ENCODE measurements at places on chromosomes 7 and 10. TPM values are rescaled to one million over a fixed set of nuclear protein-coding genes. Genes with fewer than 3 reads are reported as not detected.

DNA sequence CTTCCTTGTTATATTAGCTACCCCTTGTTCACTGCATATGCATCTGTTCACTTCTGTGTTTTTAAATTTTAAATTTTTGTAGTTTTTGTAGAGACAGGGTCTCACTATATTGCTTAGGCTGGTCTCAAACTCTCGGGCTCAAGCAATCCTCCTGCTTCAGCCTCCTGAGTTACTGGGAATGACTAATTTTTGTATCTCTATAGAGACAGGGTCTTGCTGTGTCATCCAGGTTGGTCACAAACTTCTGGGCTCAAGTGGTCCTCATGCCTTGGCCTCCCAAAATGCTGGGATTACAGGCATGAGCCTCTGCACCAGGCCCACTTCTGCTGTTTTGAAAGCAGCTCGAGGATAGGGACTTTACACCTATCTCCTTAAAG, 64.6 kb downstream of the PRTFDC1 start:
- no peak for DNase-seq

DNA sequence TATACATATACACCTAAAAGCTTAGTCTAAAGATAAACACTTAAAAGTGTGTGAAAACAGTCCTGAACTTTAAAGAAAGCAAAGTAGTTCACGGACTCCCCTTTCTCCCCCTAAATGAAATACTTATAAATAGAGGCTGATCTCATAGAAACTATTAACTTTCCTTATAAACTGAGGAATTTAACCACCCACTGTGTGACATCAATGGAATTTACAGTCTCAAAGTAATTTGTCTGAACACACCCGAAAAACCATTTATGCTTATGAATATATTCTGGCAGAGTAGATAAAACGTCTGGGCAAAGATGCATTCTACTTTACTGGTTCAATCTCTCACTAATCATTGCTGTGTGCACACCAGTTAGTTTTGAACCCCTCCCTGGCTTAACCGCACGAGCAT, 181.8 kb upstream of the DGKB start:
- DNase-seq = no peak

GRCh38 chr7:39248692-39249090, 271.0 kb downstream of the POU6F2 start:
- no peak for DNase-seq

DNA sequence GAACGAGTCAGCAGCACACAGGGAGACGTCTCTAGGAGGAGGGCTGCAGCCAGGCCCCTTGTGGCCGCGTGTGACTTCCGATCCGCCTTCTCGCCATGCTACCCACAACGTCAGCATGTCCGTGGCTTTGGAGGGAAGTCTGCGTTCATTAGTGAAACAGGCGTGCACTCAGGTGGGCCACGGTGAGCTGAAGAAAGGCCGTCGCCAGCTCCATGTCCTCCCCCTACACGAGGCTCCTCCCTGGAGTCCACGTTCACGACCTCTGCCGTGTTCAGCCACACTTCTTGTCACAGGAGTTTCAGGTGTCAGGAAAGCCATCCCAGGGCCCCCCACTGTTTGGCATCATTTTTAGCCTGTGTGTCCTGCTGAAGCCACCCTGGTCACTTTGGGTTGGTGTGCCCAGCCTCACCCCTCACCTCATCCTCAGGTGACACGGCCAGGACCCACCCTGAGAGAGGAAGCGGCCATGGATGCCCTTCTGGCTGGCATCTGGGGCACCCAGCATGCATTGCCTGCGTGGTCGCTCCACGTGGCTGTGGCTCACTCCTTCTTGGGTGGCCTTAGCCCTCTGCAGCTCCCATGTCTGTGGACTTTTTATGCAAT, 310.6 kb upstream of the SHH start:
- DNase-seq = no peak

- no peak for DNase-seq
Measured at GRCh38 chr7:30434140-30434799, 44.3 kb downstream of the NOD1 start.

RBM20 gene
- 1.0 TPM for total RNA-seq

CPA5 gene
- total RNA-seq = not detected

SLIT1 gene
- total RNA-seq = 0.35 TPM
